ENCODE measurements at places on chromosomes 12 and 14.
A peak's percentile ranks its signal among the peaks of the same experiment; 100 is the strongest.

- H3K27me3 ChIP-seq: peaks cover 3% of the 10 kb centered on the region
- peak; percentile 16 for DNase-seq
- H3K4me3 ChIP-seq: no peak overlapping the region
These were observed 78.6 kb downstream of the CCDC60 start for GRCh38 chr12:119412811-119413794.

DNA sequence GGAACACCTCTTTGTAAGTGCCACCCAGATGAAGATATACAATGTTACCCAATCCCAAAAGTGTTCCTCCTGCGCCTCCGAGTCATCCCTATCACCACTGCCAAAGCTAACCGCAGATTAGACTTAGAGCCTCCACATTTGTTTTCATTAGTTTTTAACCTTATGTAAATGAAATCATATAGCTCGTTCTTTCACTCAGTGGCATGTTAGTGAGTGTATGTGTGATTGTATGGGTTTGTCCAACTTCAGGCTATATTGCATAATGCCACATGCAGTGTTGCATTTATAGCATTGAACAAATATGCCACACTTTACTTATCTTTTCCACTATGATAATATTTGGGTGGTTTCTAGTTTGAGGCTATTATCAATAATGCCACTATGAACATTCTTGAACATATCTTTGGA is 18.0 kb downstream of the MAP1LC3B2 start:
- DNase-seq: no peak
- no peak overlapping the region for H3K4me3 ChIP-seq
- no peaks in the 10 kb centered on the region for H3K4me1 ChIP-seq
- H3K36me3 ChIP-seq: no peaks in the 10 kb centered on the region
- H3K27me3 ChIP-seq: peaks cover 6% of the 10 kb centered on the region
- H3K27ac ChIP-seq: no peak overlapping the region

- H3K27ac ChIP-seq: no peak overlapping the region
- no peaks in the 10 kb centered on the region for H3K4me1 ChIP-seq
- no peaks in the 10 kb centered on the region for H3K36me3 ChIP-seq
- no peaks in the 10 kb centered on the region for H3K27me3 ChIP-seq
- no peak for DNase-seq
- H3K4me3 ChIP-seq: no peak overlapping the region
These were observed 99.8 kb downstream of the METTL25 start for GRCh38 chr12:82458101-82458500.

DNA sequence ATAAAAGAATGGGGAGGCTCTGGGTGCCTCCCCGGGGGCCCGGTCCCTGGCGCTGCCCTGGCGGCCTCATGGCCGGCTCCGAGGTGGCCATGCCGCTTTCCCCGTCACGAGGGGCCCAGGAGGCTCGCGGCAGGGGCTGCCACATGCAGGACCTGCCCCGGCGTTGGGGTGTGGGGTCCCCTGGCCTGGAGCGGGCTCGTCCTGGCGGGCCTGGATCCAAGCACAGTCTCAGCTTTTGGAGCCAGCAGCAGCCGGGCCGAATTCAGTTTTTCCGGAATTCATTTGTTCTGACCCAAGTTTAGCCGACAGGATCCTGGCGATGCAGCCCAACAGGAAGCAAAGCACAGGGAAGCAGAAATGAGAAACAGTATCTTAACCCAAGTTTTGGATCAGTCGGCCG is 26.4 kb upstream of the AEBP2 start:
- no peak overlapping the region for H3K27ac ChIP-seq
- peaks cover 5% of the 10 kb centered on the region for H3K27me3 ChIP-seq
- DNase-seq: no peak
- H3K36me3 ChIP-seq: no peaks in the 10 kb centered on the region
- H3K4me3 ChIP-seq: no peak overlapping the region

DNA sequence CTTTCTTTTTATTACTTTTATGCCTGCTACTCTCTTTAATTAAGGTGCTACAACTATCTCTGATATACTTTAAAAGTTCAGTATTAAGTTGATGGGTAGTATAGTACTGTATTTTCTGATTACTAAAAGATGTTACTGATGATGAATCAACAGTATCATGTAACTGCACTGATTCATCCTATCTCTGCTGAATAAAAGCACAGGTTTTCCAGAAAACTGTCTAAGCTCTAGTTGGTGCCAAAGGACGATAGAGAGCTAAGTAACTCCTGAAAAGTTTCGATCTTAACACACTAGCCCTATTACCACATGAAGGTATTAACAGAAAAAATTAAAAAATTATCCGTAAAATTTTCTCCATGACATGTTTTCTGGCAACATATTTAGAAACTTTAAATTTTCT is 2.1 kb downstream of the SCAF11 start:
- no peak for DNase-seq
- peaks cover 51% of the 10 kb centered on the region for H3K4me1 ChIP-seq
- H3K27ac ChIP-seq: no peak overlapping the region
- H3K36me3 ChIP-seq: peaks cover 42% of the 10 kb centered on the region
- H3K27me3 ChIP-seq: no peaks in the 10 kb centered on the region

Measured in activated T-helper 2 cell treated with anti-CD3 and anti-CD28 coated beads, Interferon-gamma antibody, Interleukin-2, Interleukin-4, amounts not matched to agents 10 μg/mL and 5 μg/mL and 100 μg/mL, durations not matched to agents 14 hours and 24 hours and 36 hours (primary cell).